Nephron progenitor cell (in vitro differentiated cells): ENCODE measurements at places on chromosomes 16 and 17.

DNA sequence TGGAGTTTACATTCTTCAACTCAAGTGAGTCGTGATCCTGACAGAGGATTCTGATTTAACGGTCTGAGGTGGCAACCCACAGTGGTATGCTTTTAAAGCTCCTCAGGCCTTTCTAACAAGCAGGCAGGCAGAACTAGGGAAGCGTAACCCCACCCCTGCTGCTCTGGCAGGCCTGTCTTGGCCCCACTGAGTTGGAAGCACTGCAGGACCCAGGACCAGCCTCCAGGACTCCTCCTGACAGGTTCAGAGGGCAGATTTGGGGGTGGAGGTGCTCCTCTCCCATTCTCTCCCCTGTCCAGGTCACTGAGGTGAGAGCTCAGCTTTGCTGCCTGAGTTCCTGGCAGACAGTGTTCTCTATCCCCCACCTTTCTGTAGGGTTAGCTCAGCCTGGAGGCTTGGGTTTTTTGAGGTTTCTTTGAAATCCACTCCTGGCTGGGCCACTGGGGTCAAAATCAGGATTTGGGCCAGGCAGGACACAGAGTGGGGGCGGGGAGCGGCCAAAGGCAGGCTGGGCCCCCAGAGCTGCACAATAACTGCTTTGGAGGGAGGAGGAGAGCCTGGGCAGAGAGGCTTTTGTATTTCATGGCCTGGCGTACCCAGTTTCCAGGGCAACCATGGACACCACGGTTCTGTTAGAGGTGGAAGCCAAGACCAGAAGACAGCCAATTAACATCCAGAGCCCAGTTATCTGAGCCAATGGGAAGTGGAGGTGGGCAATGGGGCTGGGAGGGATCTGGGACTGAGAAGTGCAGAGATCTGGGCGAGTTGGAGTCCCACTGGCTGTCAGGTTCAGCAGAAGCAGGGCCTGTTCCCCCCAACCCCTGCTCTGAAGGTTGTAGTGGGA, 9.5 kb downstream of the MRPL27 start:
- peak; percentile 65 for DNase-seq

DNA sequence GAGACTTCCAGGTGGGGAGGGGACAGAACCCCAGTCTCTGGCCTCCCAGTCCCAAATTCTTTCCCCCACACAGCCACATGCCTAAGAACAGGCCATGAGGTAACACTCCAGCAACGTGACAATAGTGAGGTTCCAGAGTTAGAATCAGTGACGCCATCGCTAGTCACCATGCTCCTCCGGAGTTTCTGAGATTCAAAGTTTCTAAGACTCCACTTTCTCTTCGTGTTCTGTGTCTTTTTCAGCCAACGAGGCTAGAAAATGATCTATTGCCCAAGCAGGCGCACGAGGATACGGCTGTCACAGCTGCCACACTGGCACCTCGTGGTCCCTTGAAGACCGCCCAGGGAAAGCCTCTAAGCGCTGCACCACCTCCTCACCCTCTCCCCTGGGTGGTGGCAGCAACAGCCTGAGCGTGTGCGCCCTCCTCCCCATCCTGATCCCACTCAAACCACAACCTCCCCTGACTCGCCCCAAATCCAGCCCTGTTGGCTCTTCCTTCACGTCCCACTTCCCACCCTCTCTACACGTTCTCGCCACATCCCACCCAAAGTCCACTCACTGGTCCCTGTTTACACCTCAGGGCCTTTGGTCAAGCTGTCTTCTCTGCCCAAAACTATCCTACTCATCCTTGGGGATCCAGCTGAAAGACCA, 1.0 kb downstream of the MCRIP1 start:
- no peak for DNase-seq

DNA sequence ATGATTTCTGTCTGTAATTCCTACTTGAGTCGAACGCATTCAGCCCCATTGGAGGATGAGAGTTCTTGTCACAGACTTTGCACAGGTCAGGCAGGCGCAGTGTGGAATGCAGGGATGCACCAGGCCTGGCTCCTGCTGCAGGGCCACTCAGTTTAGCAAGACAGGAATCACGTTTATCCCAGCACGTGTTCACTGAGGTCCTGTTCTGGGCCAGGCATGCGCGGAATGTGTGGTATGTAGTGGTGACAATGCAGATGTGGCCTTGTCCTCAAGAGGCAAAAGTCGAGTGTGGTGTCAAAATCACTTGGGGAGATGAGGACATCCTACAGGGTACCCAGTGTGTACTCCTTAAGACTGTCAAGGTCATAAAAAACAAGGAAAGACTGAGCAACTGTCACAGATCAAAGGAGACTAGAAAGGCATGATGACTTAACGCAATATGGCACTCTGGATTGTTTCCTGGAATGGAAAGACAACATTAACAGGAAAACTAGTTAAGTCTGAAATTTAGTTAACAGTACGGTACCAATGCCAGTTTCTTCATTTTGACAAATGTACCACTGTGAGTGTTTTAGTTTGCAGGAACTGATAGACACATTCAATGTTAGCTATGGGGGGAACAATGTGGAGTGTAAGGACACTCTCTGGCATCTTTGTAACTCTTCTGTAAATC, 121.5 kb upstream of the ADAMTS18 start:
- peak; percentile 26 for DNase-seq

DNA sequence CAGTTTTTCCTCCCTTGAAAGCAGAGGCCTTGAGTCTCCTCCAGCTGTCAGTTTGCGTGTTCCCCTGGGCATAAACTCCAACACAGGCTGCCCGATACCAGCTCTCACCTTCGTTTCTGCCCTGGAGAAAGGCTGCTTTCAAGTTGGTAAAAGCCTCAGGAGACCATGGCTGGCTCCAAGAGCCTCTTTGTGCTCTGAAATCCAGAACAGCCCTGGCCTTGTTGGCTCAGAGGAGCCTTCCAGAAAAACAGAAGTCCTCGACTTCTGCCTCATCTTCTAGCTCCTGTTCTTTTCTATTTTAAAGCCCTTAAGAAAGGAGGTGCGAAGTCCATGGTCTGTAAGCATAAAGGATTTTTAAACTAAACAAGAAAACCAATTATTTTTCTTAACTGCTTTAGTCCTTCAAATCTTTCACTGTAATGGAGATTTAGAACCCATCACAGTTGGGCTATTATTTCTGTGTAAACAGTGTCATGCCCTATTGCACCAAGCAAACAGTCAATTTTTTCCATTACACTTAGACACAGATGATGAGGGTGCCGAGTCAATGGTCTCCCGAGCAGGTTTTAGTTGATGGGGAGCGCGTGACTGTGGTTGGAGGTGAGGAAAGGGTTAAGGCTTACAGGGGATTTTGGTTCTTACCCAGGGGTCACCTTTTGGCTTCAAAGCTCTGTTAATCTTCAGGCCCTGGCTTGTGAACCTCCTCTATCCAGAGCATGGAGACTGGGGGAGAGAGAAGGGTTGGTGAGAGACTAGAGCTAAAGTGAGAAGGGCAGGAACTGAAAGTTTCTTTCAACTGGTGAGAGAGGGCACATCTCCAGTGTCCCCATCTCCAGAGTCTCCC, 212.8 kb downstream of the MSI2 start:
- DNase-seq = no peak

GRCh38 chr16:88649924-88650748, 717 bp downstream of the CYBA start:
- DNase-seq = peak; percentile 68

- DNase-seq = no peak
Observed at GRCh38 chr17:18772471-18772870, 8.5 kb upstream of the TVP23B start.
